ENCODE measurements at places on chromosomes 2 and 18.

- H3K27ac ChIP-seq, result no peak overlapping the region
- no peak for DNase-seq
- H3K36me3 ChIP-seq, result no peaks in the 10 kb centered on the region
- no peak overlapping the region for H3K4me3 ChIP-seq
- H3K27me3 ChIP-seq, result no peaks in the 10 kb centered on the region
Measured at GRCh38 chr2:153808679-153809078, 63.0 kb upstream of the GALNT13 start.

- no peak for DNase-seq
- no peaks in the 10 kb centered on the region for H3K36me3 ChIP-seq
- H3K27me3 ChIP-seq, result peaks cover 6% of the 10 kb centered on the region
- no peak overlapping the region for H3K4me3 ChIP-seq
- no peak overlapping the region for H3K27ac ChIP-seq
Measured at GRCh38 chr2:79370976-79371538, 141.8 kb upstream of the CTNNA2 start.

GRCh38 chr2:7915302-7916091 lies 766.4 kb upstream of the ID2 start:
- H3K27ac ChIP-seq, result no peak overlapping the region
- no peaks in the 10 kb centered on the region for H3K36me3 ChIP-seq
- no peak overlapping the region for H3K4me3 ChIP-seq
- H3K27me3 ChIP-seq, result no peaks in the 10 kb centered on the region
- no peak for DNase-seq
- no peaks in the 10 kb centered on the region for H3K4me1 ChIP-seq

GRCh38 chr2:37706334-37707183 lies 35.1 kb upstream of the CDC42EP3 start:
- DNase-seq, result no peak
- no peak overlapping the region for H3K27ac ChIP-seq
- no peak overlapping the region for H3K4me3 ChIP-seq

DNA sequence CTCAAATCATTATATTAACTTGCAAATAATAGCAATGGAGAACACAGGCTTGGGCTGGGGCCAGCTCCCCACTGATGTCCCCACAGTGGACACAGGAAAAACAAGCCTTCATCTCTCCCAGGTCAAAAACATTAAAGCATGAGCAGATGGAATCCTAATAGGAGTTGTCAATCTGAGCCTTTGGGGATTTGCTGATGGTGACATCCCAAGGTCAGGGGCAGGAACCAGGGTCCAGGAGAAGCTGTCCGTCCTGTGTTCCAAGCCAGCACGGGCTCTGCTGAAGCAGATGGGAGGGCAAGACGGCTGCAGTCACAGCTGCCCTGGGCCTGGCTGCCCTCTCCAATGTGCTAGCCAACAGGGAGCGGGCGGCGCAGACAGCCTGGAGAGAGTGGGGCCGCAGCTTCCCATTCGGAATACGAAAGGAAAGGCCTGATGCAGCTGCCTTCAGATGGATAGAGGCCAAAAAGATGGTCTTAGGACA lies 135.5 kb downstream of the NDUFA10 start:
- no peak overlapping the region for H3K27ac ChIP-seq
- H3K4me3 ChIP-seq, result no peak overlapping the region
- H3K4me1 ChIP-seq, result no peaks in the 10 kb centered on the region
- no peaks in the 10 kb centered on the region for H3K36me3 ChIP-seq
- H3K27me3 ChIP-seq, result peaks cover 2% of the 10 kb centered on the region

- no peaks in the 10 kb centered on the region for H3K36me3 ChIP-seq
- no peak for DNase-seq
- no peak overlapping the region for H3K4me3 ChIP-seq
Measured at GRCh38 chr2:96907115-96908041, 37.5 kb upstream of the SEMA4C start.

- no peak overlapping the region for H3K27ac ChIP-seq
- no peak overlapping the region for H3K4me3 ChIP-seq
- H3K27me3 ChIP-seq, result no peaks in the 10 kb centered on the region
- no peaks in the 10 kb centered on the region for H3K36me3 ChIP-seq
- no peaks in the 10 kb centered on the region for H3K4me1 ChIP-seq
Measured at GRCh38 chr2:158725441-158725891, 69.7 kb upstream of the DAPL1 start.

DNA sequence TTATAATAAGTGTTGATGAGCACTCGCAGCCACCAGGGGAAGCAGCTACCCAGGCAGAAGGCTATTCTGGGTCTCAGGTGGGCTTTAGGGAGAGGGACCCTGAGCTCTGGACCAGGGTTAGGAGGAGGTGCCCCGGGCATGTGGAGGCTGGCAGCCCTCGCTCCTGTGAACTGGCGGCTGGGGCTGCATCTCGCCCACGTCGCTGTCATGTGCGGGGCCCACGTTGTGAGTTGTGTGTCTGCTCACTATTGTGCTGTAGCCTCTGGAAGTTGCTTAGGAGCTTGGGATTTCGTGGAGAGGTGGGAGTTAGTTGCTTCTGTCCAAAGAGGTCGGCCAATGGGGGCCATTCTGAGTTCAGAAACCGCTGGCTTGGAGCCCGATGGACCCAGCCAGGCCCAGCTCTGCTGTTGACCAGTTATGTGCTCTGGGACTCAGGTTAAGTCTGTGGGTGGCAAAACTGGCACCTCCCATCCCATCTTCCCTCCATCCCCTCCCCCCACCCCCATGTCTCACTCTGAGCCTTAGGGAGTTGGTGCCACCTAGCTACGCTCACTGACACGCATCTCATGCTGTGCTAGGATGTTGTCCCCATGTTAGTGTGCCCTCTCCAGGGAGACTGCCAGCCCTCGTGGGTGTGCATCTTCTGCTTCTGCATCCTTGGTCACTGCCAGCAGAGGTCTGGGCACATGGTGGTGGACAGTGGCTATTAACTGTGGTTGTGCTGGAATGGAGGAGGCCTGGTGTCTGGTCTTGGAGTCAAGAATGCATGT lies 18.5 kb downstream of the RRM2 start:
- no peaks in the 10 kb centered on the region for H3K4me1 ChIP-seq
- no peaks in the 10 kb centered on the region for H3K36me3 ChIP-seq

DNA sequence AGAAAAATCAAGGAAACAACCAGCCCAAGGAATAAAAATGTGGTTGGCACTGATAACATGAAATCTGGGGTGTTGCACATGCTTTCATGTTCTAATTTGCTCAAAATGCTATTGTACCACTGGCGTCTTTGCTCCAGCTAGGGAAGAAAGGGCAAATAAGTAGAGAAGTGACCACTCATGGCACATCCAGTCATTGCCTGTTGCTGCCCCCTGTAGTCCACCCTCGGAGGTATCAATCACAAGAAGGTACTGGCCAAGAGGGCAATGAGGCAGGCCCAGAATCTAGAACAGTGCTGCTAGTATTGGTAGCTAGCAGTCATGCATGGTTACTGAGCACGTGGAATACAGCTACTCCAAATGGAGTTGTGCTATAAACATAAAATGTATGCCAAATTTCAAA lies 213.4 kb downstream of the CDCA7 start:
- H3K27ac ChIP-seq, result no peak overlapping the region
- H3K27me3 ChIP-seq, result peaks cover 3% of the 10 kb centered on the region
- no peak overlapping the region for H3K4me3 ChIP-seq

GRCh38 chr2:69830045-69830905 lies 815 bp downstream of the GMCL1 start:
- H3K4me3 ChIP-seq, result peak overlapping the region; percentile 90
- H3K4me1 ChIP-seq, result no peaks in the 10 kb centered on the region
- no peaks in the 10 kb centered on the region for H3K27me3 ChIP-seq
- DNase-seq, result no peak

DNA sequence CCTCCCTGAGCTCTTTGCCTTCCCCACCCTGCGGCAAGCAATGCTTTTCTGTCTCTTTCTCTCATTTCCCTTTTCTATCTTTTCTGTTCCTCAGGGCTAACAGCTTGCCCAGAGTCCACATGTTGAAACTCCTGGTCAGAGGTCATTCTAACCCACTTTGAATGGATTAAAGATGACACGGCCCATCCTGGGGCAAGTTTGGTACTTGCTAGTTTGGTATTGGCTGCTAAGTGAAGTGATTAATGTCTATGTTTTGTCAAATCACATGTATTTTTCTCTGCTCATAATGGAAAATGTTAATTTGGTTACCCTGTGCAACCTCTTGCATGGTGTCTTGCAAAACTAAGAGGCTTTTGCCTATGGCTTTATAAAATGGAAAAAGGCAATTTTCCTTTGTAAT lies 960.2 kb downstream of the CNTNAP5 start:
- no peak for DNase-seq
- no peak overlapping the region for H3K4me3 ChIP-seq
- no peak overlapping the region for H3K27ac ChIP-seq
- no peaks in the 10 kb centered on the region for H3K27me3 ChIP-seq

- DNase-seq, result peak; percentile 80
- no peaks in the 10 kb centered on the region for H3K27me3 ChIP-seq
- H3K27ac ChIP-seq, result no peak overlapping the region
- no peaks in the 10 kb centered on the region for H3K36me3 ChIP-seq
Measured at GRCh38 chr2:70919672-70920366, 15.9 kb upstream of the ATP6V1B1 start.

- no peak for DNase-seq
- no peak overlapping the region for H3K4me3 ChIP-seq
Measured at GRCh38 chr2:79099140-79099686, 11.4 kb upstream of the REG1B start.

DNA sequence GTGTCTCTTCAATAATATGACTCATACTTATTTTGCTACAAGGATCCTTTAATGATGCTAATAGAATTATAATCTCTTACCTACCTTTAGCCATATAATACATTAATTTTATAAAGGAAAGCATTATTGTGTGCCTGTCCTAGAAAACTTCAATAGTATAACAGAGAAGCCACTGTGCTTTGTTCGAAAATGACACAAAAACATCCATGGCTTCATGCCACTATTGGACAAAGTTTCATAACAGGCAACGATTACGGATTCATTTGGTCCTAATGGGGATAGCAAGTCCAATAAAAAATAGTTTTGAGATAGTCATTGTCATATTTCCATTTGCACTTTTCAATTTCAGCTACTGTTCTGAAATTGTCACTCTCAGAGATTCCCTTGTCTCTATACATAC lies 52.5 kb upstream of the CCDC150 start:
- H3K4me1 ChIP-seq, result no peaks in the 10 kb centered on the region
- H3K4me3 ChIP-seq, result no peak overlapping the region
- peaks cover 4% of the 10 kb centered on the region for H3K27me3 ChIP-seq
- H3K27ac ChIP-seq, result no peak overlapping the region
- H3K36me3 ChIP-seq, result no peaks in the 10 kb centered on the region
- no peak for DNase-seq

DNA sequence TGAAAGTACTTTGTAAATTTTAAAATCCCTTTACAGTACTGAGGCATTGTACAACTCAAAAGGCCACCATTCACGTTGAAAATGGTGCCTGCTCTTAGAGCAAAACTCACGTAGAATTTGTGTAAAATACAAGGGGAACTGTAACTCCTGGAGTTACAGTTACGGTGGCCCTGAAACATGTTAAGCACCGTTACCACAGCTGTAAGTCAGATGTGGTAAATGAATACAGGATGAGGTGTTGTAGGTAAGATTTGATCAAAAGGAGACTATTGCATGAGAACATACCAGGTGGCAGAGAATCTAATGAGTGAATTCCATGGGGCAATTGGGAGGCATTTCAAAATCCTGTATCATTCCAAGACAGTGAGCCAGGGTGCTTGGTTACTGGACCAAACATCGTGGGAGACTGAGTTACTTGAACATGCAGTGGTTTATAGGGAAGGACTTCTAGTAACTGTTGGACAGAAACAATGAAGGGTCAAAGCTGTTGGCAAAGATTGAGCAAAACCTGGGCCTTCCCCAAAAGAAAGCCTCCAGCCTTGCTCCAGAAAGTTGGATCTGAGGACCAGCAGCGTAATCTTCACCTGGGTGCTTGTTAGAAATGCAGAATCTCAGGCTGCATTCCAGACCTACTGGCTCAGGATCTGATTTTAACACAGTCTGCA lies 535.8 kb upstream of the POU3F3 start:
- H3K27ac ChIP-seq, result no peak overlapping the region
- peaks cover 4% of the 10 kb centered on the region for H3K27me3 ChIP-seq
- no peak for DNase-seq
- H3K36me3 ChIP-seq, result no peaks in the 10 kb centered on the region
- H3K4me1 ChIP-seq, result no peaks in the 10 kb centered on the region
- H3K4me3 ChIP-seq, result no peak overlapping the region

DNA sequence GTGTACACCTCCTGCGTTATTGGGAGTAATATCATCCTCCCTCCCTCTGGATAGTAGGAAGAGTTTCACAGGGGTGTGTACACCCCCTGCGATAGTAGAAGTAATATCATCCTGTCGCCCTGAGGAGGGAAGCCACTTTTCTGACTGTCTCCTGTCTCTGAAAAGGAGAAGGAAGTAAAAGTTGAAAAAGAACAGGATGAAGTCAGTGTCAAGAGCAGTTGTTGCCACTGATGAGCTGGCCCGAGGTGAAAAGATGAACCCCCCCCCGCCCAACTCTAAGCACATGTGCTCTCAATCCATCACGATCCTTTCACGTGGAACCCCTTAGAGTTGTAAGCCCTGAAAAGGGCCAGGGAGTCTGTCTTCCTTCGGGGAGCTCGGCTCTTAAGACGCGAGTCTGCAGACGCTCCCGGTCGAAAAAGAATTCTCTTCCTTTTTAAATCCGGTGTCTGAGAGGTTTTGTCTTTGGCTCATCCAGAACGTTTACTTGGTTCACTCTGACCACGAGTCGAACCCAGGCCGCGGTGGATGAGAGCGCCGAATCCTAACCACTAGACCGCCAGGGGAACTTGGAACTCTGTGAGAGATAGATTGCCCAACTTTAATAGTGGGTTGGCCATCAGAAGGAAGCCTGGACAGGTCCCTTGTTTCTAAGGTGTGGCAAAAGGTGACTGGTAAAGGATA lies 22.4 kb upstream of the NAGK start:
- no peak for DNase-seq
- H3K36me3 ChIP-seq, result no peaks in the 10 kb centered on the region
- no peak overlapping the region for H3K4me3 ChIP-seq

GRCh38 chr18:48460929-48461583 lies 51.9 kb upstream of the ZBTB7C start:
- no peak overlapping the region for H3K27ac ChIP-seq
- no peaks in the 10 kb centered on the region for H3K36me3 ChIP-seq
- no peaks in the 10 kb centered on the region for H3K27me3 ChIP-seq
- H3K4me1 ChIP-seq, result no peaks in the 10 kb centered on the region

GRCh38 chr18:65610939-65611338 lies 139.9 kb upstream of the CDH7 start:
- no peak overlapping the region for H3K27ac ChIP-seq
- H3K27me3 ChIP-seq, result no peaks in the 10 kb centered on the region
- no peak overlapping the region for H3K4me3 ChIP-seq

DNA sequence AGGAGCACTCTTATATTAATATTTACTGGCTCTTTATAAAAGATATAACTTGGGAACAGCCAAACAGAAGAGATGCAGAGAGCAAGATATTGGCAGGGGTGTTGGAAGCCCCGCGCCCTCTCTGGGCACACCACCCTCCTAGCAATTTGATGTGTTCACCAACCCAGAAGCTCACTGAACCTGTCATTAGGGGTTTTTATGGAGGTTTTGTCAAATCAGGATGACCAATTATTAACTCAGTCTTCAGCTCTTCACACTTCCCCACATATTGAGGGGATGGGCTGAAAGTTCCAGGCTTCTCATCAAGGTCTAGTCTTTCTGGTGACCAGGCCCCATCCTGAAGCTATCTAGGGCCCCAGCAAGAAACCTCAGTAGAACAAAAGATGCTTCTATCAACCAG lies 10.9 kb upstream of the INO80D start:
- no peaks in the 10 kb centered on the region for H3K36me3 ChIP-seq
- H3K27me3 ChIP-seq, result no peaks in the 10 kb centered on the region
- H3K27ac ChIP-seq, result no peak overlapping the region
- H3K4me1 ChIP-seq, result peaks cover 9% of the 10 kb centered on the region
- peak; percentile 54 for DNase-seq

GRCh38 chr2:181312515-181312927 lies 144.7 kb upstream of the ITGA4 start:
- H3K4me3 ChIP-seq, result no peak overlapping the region
- no peaks in the 10 kb centered on the region for H3K4me1 ChIP-seq

Measured in A673 (cell line).